ENCODE measurements at places on chromosomes 16 and 17. TPM values are rescaled to one million over a fixed set of nuclear protein-coding genes. Genes with fewer than 3 reads are reported as not detected.

DNA sequence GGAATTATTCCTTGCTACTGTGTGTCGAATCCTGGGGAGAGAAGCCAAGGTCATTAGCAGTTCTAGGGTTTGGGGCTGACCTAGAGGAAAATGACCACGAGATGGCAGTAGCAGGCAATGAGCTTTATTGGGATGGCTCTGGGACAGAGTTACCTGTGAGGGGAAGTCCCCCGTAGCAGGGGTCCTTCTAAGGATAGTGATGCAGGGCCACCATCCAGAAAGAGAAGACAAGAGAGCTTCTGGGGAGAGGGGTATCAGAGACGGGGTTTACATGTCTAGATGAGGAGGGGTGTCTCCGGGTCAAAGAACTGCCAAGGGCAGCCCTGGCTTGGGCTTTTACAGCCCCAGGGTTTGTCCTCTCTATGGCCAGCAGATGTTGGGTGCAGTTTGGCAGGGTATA, 6.4 kb upstream of the GGT6 start:
- no peak overlapping the region for H3K4me3 ChIP-seq
- peak; percentile 66 for DNase-seq
- peaks cover 3% of the 10 kb centered on the region for H3K4me1 ChIP-seq
- no peak overlapping the region for H3K27ac ChIP-seq

GRCh38 chr16:58198022-58198683, at the start of gene CSNK2A2:
Gene CSNK2A2 (minus strand): TSS chr16:58198106. CDS start chr16:58197736, 370 bp downstream.
- H3K4me3 ChIP-seq: peak within 1 kb of the TSS; percentile 88
- H3K27me3 ChIP-seq: no peaks in the 10 kb centered on the region
- H3K36me3 ChIP-seq: peaks cover 27% of the 10 kb centered on the region
- peak; percentile 32 for DNase-seq
- H3K4me1 ChIP-seq: peaks cover 25% of the 10 kb centered on the region

DNA sequence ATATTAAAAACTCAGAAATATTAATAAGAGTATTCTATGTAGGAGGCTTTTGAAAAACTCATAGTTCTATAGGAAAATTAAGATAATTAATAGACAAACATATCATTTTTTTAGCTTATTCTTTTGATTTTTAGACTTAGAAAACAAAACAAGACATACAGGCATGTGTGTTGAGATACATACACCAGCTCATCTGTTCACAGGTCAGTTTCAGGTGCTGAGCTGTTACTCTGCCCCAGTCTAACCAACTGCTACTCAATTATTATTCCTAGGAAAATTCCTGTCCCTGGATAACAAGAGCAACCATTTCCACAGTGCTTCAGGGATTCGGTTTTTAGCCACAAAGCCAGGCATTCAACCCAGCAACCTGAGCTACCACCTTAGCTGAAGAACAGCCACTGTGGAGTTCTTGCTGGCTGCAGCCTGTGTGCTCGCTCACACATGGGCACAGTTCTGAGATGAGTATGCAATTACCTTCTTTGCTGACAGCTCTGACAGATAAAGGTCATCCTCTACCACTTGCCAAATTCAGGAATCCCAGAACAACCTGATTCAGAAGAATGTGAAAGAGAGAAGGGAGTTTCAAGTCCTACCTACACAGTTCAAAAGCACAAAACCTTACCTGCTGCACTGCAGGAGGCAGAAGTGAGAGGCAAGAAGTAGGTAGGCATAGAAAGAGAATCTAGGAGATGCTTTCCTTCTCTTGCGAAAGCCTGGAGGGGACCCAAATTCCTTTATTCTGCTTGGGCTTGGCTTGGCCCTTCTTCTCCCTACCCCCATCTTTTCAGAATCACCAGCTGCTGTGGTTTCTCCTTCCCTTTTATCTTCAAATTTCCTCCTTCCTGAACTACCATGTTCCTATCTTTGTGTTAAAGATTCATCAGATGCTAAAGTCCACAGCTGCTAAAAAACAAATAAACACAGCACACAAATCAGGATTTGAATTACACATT, 62.7 kb downstream of the TEX2 start:
- H3K36me3 ChIP-seq: no peaks in the 10 kb centered on the region
- H3K4me3 ChIP-seq: no peak overlapping the region
- no peak for DNase-seq

DNA sequence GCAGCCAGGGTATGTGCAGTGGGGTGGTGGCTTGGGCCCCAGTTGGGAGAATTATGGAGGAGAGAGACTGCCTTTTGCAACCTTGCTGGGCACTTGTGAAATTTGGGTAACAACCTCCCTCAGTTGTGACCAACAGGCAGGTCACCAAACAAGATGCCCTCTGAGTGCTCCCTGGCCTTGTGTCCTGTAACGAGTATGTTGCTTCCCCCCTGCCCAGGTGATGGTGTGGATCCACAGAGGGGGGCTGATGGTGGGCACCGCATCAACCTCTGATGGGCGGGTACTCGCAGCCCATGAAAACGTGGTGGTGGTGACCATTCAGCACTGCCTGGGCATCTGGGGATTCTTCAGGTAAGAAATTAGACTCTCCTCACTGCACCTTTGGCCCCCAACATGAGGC, 74.3 kb downstream of the SLC6A2 start:
- H3K27ac ChIP-seq: no peak overlapping the region
- no peaks in the 10 kb centered on the region for H3K36me3 ChIP-seq
- no peaks in the 10 kb centered on the region for H3K4me1 ChIP-seq
- DNase-seq: no peak
- H3K4me3 ChIP-seq: no peak overlapping the region

FOXJ1 gene
- 0.61 TPM for total RNA-seq

ANKS3 gene
- 25.5 TPM for total RNA-seq

DNA sequence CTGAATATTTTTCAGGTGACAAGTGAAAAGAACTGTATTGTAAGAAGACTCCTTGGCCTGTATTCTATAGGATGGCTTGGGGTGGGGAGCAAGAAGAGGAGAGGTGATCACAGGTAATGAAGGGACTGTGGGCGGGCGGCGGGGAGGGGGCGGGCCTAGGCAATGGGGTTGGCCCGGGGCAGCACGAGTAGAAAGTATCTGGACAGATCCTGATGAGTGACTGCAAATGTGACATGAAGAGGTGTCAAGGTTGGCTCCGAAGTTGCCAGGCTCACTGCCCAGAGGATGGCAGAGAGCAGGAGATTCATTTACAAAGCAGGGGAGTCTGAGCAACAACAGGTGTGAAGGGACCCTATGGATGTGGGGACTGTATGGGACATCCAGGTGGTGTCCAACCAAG, 10.8 kb upstream of the G6PC1 start:
- DNase-seq: no peak
- no peak overlapping the region for H3K4me3 ChIP-seq
- H3K27ac ChIP-seq: no peak overlapping the region

GRCh38 chr17:39131616-39132015, 19.8 kb downstream of the PLXDC1 start:
- no peak for DNase-seq
- no peak overlapping the region for H3K27ac ChIP-seq
- H3K27me3 ChIP-seq: no peaks in the 10 kb centered on the region

GRCh38 chr17:61366076-61366714, 33.4 kb upstream of the TBX2 start:
- no peak overlapping the region for H3K4me3 ChIP-seq
- no peaks in the 10 kb centered on the region for H3K4me1 ChIP-seq
- H3K27ac ChIP-seq: no peak overlapping the region

KRT25 gene
- total RNA-seq: not detected

SLC16A13 gene
- total RNA-seq: 6.8 TPM

DNA sequence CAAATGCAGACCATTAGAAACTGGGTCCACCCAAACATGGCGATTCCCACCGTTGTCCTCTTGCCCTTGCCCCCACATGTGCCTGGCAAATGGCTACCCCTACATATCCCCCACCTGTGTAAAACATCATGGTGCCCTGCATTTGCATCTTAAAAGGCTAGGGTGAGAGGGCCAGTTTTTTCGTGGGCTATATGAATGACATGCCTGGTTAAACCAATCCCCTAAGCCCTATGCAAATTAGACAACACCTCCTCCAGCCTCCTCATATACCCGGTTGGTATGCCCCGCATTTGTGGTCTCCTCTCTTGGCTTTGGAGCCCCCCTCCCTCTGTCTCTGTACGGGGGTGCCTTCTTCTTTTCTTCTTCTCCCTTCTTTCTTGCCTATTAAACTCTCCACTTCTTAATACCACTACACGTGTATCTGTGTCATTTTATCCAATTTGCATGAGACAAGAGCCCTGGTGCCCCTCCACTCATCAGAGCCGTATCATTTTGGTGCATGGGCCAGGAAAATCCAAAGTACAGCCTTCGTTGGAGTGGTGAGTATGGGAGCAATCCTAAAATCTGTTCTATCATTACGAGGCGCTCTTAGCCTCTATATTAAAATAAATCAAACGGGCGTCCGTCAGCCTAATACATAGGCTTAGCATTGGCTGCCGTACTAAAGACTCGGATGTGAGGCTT, 30.1 kb downstream of the QPRT start:
- H3K27ac ChIP-seq: no peak overlapping the region
- DNase-seq: no peak
- no peaks in the 10 kb centered on the region for H3K36me3 ChIP-seq
- H3K27me3 ChIP-seq: no peaks in the 10 kb centered on the region

SEC14L1 gene
- 59.7 TPM for total RNA-seq

DNA sequence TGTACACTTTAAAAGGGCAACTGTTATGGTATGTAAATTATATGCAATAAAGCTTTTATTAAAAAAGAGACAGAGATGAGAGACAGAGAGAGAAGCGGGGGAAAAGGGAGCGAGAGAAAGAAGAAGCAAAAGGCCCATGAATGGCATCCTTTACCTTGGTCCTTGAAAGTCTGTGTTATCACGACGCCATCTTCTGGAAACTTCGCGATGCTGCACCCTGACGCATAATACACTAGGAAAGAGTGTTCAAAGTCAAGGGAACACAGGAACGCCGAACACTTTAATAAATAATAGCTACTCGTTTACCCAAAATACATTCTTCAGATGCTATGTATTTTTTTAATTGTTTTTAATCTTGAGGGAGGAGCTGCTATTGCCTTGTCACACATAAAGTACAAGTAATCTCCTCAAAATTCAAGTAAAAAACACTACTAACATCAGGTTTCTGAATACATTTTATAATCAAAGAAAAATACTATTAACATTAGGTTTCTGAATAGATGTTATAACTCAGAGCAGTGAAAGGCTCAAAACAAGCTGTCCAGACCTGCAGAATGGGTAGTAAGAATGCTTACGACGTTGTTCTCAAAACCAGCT, 23.0 kb upstream of the SLC38A8 start:
- no peaks in the 10 kb centered on the region for H3K27me3 ChIP-seq
- H3K4me1 ChIP-seq: no peaks in the 10 kb centered on the region
- H3K36me3 ChIP-seq: peaks cover 60% of the 10 kb centered on the region
- no peak overlapping the region for H3K27ac ChIP-seq
